ENCODE measurements at places on chromosomes 5 and 9.

DNA sequence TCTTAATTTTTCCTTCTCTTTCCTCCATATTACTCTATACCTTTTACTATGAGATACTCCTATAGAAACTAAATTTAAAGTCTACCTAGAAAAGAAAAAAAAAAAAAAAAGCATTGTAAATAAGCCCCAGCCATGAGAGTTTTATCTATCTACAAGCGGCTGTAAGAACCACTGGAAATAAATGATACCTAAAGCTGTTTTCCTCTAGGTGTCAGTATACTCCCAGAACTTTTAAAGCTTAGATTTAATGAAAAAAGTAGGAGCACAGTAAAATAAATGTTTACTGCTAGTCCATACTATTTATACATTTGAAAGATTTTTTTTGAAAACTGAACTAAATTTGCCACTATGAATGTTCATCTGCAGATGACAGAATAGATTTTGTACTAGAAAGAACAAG is 26.2 kb downstream of the TYRP1 start:
- no peak for DNase-seq

DNA sequence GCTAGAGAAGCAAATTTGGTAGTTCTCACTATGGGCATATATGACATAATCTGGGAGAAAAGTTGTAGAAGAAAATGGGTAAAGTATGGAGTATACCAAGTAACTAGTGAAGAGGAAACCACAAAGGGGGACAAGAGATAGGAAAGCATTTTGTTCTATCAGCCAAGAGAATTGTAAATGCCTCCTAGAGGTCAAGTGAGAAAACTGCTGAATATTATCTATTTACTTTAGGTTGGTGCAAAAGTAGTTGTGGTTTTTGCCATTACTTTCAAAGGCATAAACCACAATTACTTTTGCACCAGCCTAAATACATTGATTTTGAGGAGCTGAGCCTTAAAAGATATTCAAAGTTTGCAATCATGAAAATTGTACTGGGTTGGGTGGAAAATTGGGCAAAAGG is 126.7 kb upstream of the GRHPR start:
- DNase-seq = no peak

DNA sequence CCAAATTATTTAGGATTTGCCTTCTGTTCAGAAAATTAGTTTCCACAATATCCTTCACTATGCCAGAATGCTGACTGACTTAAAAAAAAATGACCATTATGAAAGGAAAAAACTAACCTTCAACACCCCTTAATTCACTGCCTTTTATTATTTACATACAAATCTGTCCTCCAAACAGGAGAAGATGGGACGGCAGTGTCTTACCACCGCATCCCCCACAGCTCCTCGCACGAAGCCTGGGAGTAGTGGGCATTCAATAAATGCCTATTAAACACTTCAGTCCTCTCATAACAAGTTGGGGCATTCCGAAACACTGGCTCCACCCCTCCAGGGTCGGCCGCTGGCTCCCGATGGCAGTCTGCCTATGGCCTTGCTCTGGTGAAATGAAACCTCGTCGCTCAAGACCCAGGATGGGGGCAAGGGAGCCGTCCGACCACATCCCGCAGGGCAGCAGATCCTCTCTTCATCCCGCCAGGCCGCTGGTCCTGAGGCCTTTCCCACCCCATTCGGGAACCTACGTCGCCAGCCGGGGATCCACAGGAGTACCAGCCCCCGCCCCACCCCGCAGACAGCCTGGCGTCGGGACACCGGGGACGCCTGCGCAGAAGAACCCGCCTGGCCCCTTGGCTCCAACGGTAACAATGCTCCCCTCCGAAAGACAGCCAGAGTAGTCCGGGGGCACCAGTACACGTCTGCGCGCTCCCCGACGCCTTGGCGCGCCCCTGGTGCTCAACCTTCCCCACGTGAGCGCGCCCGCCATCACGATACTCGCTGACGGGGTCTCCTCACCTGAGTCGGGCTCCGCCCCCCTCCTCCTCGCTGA is 613 bp downstream of the ZBTB5 start:
- DNase-seq = no peak

DNA sequence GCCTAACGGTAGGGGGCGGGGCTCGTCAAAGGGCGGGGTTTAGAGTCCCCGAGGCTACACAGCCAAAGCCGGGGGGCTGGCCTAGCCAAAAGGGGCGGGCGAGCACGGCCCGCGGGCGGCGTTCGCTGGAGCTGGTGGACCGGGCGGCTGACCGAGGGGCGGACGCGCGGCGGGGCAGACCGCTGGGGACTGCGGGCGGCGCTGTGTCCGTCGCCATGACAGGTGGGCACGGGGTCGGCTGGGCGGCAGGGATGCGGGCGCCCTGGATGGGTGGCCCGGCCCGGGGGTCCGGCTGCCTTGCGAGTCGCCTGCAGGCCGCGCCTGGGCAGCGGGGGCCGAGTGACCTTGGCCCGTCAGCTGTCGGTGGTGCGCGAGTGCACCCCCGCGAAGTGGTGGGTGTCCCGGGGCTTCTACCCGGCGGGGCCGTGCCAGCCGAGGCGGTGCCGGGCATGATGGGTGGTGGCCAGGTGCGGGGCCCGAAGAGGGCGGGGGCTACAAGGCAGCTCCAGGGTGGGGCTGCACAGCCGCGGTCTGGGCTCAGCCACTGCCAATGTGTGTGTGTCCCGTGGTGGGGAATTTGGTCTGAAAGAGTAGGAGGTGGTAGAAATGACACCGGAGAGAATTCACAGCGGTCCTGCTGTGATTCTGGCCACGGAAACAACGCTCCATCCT is at the start of gene CARD19:
Gene CARD19 (plus strand): TSS at position 87 of the 672 bp plus-strand sequence. CDS start 129 bp downstream, at position 216.
- no peak for DNase-seq

DNA sequence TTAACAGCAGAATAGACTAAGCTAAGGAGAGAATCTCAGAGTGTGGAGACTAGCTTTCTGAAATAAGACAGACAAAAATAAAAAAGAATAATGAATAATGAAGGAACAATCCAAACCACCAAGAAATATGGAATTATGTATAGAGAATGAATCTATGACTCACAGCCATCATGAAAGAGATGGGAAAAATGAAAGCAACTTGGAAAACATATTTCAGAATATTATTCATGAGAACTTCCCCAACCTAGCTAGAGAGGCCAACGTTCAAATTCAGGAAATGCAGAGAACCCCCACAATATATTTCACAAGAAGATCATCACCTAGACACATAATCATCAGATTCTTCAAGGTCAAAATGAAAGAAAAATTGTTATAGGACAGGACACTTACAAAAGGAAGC is 349.0 kb upstream of the MPDZ start:
- DNase-seq = no peak

DNA sequence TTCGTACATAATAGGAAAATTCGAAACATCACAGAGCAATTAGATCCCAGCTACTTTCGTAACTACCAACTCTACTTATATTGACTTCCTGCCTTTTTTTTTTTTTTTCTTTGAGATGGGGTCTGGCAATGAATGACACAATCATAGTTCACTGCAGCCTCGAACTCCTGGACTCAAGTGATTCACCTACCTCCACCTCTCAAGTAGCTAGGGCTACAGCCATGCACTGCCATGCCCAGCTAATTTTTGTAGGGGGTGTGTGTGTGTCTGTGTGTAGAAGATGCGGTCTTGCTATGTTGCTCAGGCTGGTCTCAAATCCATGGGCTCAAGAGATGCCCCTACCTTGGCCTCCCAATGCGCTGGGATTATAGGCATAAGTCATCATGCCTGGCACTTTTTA is 5.8 kb upstream of the PAIP2 start:
- DNase-seq = no peak

GRCh38 chr9:95736891-95737522 is 138.5 kb upstream of the ERCC6L2 start:
- no peak for DNase-seq

- DNase-seq = no peak
Measured at GRCh38 chr5:93676704-93677103, 64.7 kb downstream of the POU5F2 start.

DNA sequence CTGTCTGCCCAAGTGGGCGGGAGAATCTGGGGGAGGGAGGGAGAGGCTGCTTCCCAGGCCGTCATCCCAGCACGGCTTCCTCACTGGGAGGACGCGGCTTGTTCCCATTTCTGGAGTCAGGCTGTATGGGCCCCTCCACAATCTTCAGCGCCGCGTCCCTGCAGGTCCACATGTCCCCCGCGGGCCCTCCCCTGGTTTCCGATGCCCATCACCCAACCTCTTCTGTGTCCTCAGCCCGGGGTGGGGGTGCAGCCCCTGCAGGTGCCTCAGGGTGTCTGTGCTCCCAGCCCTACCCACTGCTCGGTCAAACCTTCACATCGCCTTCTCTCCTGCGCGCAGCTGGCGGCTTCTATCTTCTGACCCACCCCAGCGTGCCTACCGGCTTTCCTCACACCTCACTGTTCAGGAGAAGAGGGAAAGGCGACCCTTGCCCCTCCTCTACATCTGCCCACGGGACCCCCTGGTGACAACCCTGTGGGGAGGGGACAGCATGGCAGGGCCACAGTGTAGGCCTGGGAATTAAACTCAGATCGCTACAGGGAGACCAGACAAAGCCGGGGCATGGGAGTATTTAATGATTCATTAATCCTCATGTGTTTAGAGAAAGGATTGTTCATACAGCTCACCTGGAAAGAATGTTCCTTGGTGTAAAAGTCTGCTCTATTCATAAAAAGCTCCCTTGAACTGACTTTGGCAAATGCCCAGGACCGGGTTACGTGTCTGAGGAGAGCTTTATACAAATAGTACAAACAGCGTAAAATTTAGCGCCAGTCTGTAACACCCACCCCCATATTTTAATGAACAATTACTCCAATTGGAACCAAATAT is 145.1 kb downstream of the IRX1 start:
- no peak for DNase-seq

- no peak for DNase-seq
Measured at GRCh38 chr9:77848404-77848803, 183.2 kb downstream of the GNAQ start.

GRCh38 chr5:39274398-39275085 is 55.2 kb upstream of the FYB1 start:
- no peak for DNase-seq

DNA sequence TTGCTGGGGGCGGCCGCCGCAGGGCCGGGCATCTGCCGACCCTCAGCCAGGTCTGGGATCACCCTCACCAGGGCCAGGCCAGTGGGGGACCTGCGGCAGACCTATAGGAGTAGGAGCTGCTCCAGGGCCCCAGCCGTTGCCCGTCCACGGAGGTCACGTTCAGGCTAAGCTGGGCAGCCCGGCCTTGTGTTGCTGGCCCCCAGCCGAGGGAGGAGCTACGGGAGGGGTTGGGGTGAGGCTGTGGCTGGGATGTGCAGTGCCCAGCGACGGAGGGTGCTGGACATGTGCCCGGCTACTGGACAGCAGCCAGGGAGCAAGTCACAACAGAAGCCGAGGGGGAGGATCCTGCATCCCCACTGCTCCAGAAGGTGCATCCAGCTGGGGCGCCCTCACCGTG is 39.6 kb upstream of the SLC6A19 start:
- no peak for DNase-seq

DNA sequence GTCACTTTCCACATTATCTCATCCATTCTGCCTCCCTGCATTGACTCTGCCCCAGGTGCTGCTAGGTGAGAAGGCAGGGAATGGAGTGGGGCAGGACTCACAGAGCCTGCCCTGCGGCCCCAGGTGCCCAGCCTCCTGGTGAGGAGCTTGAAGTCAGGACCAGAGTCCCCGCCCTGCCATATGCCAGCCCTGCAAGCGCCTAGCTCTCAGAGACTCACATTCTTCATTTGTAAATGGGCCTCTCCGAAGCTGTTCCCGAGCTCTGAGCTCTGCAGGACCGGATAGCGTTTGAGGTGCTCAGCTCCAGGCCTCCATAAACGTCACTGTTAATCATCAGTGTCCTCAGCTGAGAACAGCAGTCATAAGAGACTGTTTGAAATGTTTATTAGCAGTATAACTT is 75.1 kb upstream of the STXBP1 start:
- no peak for DNase-seq

GRCh38 chr5:78518365-78519197 is 130.0 kb downstream of the LHFPL2 start:
- DNase-seq = no peak

DNA sequence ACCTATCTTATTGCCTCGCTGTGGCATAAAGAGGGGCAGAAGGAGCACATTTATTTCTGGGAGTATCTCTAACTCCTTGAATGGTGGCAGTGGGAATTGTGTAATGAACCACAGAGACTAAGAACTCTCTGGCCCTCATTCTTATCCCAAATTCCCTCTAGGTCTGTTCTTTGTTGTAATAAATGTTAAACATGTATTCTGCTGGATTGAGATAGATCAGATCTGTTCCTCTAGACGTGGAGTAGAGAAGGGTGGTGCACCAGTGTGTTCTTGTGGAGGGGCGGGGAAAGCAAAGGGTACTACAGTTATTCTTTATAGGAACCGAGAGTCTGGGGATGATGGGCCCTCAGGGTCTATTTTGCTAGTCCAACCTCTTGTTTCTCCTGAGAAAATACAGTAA is 90.4 kb downstream of the UBE2R2 start:
- DNase-seq = no peak

GRCh38 chr9:114240647-114241558 is 82.0 kb upstream of the ORM1 start:
- no peak for DNase-seq

- no peak for DNase-seq
Measured at GRCh38 chr5:6542421-6543345, 90.2 kb downstream of the NSUN2 start.

DNA sequence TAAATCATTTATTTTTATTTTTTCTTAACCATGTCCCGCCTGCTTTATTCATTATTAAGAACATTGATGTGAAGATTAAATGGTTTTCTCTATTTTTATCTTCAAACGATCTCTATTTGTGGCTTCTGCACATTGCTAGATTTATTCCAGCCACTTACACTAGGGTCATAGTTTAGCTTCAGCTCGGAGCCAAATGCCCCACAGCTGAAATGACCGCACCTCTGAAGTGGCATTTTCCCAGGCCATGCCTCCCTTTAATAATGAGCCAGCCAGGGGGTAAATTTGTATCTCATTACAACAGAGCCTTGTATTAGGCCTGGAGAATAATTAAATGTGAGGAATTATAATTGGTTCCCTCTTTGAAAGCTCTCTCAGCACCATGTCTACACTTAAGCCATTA is 89.4 kb downstream of the DOCK8 start:
- DNase-seq = no peak

DNA sequence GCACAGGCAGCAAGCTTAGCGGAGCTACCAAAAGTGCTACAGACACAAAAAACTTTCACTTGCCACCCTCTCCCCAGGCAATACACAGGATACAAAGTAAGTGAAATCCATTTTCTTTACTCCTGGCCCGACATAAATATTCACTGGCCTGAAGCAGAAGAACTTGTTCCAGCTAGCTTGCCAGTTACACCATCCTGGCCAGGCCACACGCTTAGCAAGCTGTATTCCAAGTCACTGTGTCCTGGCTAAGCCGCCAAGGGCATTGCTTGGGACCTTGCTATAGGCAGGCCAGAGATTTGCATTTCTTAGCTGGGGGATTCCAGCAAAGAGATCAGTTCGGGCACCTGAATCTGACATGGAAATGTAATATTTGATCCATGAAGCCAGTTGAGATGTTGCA is 71.0 kb upstream of the SLC1A3 start:
- no peak for DNase-seq

- DNase-seq = no peak
Measured at GRCh38 chr5:17269201-17269600, 51.8 kb downstream of the BASP1 start.

DNA sequence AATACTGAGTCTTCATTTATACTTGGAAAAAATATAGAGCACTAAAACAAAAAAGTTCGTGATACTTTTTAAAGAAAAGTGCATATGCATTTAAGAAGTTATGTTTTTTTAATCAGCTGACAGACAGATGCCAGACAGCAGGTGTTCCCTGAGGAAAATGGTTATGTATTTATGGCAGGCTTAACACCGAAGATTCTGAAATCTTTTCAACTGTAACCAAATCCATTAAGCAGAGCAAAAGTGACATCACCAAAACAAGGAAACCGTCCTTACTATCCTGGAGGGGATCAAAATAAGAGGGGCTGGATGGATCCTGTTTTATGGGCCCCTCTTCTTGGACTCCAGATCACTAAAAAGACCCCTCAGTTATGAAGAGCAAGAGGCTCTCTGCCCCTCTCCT is 404.9 kb upstream of the ADAMTS16 start:
- DNase-seq = no peak

All from activated naive CD4-positive, alpha-beta T cell (primary cell).